ENCODE measurements at places on chromosomes 1 and 21.

GRCh38 chr1:233599542-233600073 is 14.3 kb upstream of the KCNK1 start:
- DNase-seq: no peak

GRCh38 chr1:183235503-183235902 is 49.4 kb downstream of the LAMC2 start:
- no peak for DNase-seq

- no peak for DNase-seq
Measured at GRCh38 chr1:230940848-230941247, 37.8 kb downstream of the TTC13 start.

GRCh38 chr1:76059451-76059850 is 15.1 kb upstream of the ST6GALNAC3 start:
- DNase-seq: no peak

DNA sequence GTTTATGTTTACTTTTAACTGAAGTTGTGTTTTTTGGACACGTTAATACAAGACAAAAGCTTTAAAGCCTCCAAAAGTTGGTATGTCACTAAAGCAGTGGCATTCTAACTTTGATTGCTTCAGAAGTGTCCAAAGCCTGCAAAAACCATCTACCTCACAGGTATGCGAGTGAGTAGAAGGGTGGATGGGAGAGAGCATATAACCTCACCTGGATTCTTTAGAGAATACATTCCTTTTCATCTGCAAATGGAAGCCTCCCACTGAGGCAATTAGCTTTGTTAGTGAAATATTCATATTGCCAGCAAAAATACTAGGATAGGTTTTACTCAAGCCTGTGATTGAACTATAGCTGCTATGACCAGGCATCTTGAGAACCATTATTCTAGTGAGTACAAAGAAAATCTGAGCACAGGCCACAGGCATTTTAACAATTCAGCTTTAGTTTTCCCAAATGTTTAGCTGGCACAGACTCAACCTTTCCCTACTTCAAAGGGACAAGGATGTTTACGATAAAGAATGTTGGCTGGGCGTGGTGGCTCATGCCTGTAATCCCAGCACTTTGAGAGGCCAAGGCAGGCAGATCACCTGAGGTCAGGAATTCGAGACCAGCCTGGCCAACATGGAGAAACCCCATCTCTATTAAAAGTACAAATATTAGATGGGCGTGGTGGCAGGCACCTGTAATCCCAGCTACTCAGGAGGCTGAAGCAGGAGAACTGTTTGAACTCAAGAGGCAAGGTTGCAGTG is 39.7 kb downstream of the MAP3K21 start:
- DNase-seq: no peak

DNA sequence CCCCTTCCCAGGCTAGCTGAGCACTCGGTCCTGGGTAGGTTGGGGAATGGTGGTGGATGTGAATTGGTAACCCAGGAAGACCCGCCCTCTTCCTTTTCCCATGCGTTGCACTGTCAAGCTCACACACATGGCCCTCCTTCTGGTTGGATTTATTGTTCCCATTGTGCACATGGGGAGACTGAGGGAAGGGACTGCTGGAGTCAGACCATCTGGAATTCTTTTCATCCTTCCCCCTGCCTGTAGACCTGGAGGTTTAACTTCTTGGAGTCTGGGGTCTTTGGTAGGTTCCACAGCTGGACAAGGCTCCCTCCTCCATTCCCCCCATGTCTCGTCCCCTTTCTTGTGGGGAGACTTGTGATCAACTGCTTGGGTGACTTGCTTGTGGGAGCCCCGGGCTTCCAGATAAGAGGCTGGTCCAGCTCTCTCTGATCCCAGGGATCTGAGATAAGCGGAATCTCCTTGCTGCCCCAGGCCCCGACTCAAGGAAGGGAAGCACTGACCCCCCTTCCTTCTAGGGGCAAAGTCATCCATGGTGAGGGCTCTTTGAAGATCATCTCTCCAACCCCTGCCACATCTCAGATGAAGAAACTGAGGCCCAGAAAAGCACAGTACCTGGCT is 55.7 kb upstream of the SYNC start:
- DNase-seq: no peak

GRCh38 chr1:54859700-54860391 is 27.1 kb downstream of the DHCR24 start:
- no peak for DNase-seq

DNA sequence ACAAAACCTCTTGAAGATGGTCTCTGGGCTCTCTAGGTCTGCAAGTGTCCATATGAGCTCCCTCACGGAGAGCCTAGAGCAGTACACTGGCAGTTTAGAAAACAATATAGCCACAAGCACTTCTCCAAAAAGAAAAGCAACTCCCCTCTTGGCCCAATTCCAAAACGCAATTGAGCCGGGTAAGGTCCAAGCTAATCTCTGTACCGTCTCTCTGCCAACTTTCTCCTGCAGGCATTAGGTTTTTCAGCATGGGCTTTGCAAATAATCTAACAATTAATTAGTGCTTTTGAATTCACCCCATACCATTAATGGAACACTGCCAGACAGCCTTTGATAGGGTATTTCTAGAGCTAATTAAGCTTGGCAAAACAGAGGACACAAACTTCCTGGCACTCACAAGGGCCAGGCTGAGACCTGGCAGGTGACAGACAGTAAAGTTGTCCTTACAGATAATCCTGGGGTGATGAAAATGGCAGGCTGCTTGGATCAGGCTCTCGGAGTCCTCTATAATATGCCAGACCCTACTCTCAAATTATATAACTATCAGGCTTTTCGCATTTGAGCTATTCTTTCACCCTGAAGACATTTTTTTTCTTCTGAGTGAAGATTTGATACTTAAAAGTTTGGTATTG is 39.8 kb downstream of the TGFBR3 start:
- DNase-seq: no peak

GRCh38 chr21:41133874-41134522 is 34.0 kb upstream of the BACE2 start:
- no peak for DNase-seq

GRCh38 chr1:63268876-63269275 is 53.5 kb upstream of the FOXD3 start:
- no peak for DNase-seq

DNA sequence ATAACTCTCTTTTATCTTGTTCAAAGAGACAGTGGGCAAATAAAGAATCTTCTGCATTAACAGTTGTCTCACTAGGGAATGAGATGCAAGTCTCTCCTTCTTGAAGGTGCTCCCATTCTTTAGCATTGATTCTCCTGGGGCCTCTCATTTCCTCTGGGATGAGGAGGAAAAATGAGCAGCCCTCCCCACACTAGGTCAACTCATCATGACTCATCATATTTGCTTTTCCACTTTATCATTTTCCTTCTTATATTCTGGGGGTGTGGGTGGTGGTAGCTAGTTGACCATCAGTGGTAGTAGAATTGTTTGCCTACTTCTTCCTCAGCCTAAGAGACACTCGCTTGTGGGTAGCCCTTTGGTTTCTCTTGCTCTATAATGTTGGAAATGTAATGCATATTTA is 182.0 kb upstream of the C1orf87 start:
- DNase-seq: no peak

DNA sequence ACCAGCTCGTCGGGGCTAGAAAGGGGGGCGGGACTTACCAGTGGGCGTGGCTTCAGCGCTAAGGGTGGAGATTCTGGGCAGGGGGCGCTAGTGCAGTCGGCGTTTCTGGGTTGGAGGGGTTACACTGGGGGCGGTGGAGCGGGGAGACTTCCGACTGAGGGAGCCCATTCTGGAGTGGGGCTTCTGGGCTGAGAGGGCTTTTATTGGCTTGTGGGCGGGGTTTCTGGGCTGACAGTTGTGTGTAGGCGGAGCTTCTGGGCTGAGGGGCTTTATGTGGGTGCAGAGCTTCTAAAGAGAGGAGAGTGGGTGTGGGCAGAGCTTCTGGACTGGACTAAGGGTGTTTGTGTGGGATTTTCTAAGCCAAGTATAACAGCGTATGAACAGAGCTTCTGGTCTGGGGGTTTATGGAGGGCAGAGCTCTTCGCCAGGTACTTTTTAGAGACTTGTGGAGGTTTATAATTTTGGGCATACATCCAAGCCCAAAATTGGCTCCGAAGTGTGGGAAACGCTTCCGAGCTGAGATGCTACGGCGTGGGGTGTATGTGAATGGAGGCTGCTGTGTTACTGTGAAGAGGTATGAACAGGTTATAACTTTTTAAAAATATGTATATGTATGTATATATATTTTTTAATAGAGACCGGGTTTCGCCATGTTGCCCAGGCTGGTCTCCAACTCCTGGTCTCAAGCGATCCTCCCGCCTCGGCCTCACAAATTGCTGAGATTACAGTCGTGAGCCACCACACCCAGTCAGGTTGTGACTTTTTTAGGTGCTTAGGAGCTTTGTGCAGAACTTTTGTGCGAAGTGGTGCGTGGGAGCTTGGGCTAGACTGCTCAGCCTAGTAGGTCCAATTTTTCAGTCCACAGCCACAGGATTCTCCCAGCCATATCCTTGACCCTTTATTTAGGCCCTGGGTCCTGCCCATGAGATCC is 825 bp downstream of the TMEM39B start:
- DNase-seq: no peak

- DNase-seq: no peak
Measured at GRCh38 chr21:41018431-41018830, 149.5 kb upstream of the BACE2 start.

GRCh38 chr1:63124666-63125191 is 197.6 kb upstream of the FOXD3 start:
- no peak for DNase-seq

- no peak for DNase-seq
Measured at GRCh38 chr1:200776949-200777348, 38.3 kb downstream of the CAMSAP2 start.

DNA sequence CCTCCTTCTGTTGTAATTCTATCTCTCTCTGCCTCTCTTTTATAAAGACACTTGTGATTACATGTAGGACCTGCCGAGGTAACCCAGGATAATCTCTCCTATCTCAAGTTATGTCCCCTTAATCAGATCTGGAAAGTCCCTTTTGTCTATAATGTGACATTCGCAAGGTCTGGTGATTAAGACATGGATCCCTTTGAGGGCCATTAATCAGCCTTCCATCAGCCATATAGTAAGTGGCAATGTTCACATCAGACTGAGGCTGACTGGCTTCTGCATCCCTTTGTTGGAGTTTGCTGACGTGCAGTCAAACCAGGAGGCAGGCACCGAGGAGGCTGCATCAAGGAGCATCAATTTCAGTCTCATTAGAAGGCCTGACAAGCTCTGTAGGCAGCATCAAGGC is 209.6 kb downstream of the BACH1 start:
- DNase-seq: no peak

- no peak for DNase-seq
Measured at GRCh38 chr1:247407180-247407616, 8.8 kb upstream of the NLRP3 start.

GRCh38 chr1:82337635-82338034 is 536.9 kb downstream of the ADGRL2 start:
- DNase-seq: no peak

DNA sequence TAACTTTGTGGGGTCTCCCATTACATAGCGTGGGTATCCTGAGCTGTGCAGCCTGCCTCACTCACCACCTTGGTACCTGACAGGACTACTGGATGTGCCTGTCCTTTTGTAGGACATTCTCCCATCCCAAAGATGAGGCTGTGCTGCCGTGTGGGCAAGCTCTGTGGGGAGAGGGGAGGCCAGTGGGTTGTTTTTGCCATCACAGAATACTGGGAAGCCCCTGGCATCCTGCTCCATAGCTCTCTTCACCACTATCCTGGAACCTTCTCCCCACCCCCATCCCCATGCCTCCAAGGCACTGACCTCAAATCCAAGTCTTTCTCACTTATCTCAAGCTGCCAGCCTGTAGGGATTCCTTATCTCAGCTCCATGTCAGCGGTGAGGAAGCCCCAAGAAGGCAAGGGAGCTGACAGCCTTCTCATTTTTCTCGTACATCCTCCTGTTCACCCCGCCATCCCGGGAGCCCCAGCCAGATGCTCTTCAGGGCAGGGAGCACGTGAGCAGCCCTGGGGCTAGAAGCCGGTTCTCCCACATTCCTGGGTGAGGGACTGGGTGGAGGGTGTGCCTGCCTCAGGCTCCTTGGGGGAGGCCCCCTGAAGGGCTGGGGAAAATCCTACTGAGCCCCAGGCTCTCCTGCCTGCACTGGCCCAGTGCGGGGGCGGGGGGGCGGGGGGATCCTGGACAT is 2.4 kb upstream of the ELF3 start:
- DNase-seq: no peak

DNA sequence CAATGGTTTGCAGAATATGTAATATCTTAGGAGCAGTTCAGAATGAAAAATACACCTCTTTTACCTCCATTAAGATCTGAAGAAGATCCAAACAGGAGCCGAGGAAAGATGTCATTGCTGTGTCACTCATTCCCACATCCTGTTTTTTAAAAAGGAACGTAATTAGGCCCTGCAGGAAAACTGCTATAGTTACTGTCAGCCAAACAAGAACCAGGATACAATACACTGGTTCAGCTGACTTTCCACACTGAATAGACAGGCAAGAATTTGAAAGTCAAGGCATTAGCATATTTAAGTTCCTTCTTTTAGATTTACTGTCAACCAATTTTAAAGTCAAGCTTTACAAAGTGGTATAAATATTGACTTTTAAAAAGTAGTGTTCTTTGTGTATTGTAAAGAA is 63.8 kb downstream of the IARS2 start:
- DNase-seq: no peak

GRCh38 chr1:232686346-232686745 is 56.4 kb upstream of the SIPA1L2 start:
- no peak for DNase-seq

GRCh38 chr1:81654147-81654546 is 146.6 kb upstream of the ADGRL2 start:
- DNase-seq: no peak

DNA sequence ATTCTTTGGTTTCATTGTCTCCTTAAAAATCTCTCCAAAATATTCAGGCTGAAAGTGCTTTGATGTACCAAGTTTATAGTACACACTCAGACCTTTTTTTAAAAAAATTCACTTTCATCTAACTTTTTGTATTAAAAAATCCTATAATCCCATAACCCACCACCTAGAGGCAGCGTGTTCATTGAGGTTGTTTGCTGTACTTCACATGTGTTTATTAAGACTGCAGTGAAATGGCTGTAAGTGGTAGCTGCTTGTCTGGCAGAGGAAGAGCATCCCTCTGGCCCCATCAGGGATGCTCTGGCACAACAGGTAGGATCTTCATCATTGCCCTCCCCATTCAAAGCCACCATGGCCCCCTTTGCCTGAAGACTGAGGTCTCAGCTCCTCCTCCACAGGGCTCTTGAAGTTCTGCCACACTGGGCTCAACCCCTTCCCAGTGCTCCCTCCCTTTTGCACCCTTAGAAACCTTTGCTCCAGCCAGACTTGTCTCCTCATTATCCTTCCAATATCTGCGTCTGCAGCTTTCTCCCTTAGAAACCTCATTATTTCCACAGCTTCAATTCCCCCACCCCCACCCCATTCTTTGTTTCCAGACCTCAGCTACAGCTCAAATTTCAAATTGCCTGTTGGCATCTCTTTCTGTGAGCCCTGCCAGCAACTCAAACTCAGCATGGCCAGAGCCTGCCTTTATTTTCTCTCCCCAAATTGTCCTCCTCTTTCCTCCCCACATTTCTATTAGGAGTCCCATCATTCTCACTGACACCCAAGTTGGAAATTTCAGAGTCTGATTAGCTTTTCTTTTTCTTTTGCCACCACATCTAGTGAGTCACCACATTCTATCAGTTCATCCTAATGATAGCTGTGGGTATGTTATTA is 369.6 kb upstream of the USP24 start:
- DNase-seq: no peak

GRCh38 chr1:218874313-218874712 is 299.4 kb upstream of the LYPLAL1 start:
- no peak for DNase-seq

- no peak for DNase-seq
Measured at GRCh38 chr21:25244735-25245134, 362.5 kb downstream of the MRPL39 start.
